ENCODE measurements at places on chromosomes 6 and 20. TPM values are rescaled to one million over a fixed set of nuclear protein-coding genes. Genes with fewer than 3 reads are reported as not detected.

Gene DLK2
- total RNA-seq = 0.09 TPM

Gene OR2H1
- total RNA-seq = not detected

Gene ABHD16B
- total RNA-seq = not detected

Gene TGM3
- total RNA-seq = not detected

Gene CTCFL
- total RNA-seq = not detected

Gene COL9A3
- 0.19 TPM for total RNA-seq

Gene SAMD3
- total RNA-seq = not detected

Gene STMND1
- not detected for total RNA-seq

Gene GSTA5
- total RNA-seq = not detected

Gene MAS1
- total RNA-seq = not detected

Gene HLA-DRA
- total RNA-seq = not detected

Gene BPIFB4
- not detected for total RNA-seq
